ENCODE measurements at places on chromosomes 6 and 20.

DNA sequence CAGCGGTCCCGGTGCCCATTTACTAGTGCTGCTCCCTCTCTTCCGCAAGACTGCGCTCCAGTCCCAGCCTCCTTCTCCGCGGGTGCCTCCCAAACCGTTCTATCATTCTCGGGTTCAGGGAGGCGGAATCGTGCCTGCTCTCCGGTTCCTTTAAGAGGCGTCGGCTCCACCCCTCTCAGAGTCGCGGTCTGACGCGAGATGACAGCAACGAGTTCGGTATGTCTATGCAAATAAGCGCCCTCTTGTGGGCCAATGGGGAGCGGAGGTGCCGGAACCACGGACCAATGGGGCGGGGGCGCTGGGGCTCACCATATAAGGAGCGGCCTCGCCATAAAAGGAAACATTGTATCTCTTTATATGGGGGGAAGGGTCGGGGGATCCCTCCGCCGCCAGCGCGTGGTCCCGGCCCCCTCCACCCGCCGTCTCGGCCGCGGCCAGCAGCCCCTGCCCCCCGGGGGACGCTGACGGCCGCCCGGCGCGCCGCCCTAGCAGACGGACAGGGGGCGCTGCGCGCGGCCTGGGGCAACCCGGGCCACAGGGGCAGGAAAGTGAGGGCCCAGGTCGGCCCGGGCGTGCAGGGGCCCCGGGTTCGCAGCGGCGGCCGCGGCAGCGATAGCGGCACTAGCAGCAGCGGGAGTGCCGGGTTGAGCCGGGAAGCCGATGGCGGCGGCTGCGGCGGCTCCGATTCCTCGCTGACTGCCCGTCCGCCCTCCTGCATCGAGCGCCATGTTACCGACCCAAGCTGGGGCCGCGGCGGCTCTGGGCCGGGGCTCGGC is at the start of gene SRF:
Gene SRF (plus strand): TSS at position 339 of the 776 bp plus-strand sequence. CDS start 388 bp downstream, at position 727.
- peak; percentile 99 for DNase-seq

DNA sequence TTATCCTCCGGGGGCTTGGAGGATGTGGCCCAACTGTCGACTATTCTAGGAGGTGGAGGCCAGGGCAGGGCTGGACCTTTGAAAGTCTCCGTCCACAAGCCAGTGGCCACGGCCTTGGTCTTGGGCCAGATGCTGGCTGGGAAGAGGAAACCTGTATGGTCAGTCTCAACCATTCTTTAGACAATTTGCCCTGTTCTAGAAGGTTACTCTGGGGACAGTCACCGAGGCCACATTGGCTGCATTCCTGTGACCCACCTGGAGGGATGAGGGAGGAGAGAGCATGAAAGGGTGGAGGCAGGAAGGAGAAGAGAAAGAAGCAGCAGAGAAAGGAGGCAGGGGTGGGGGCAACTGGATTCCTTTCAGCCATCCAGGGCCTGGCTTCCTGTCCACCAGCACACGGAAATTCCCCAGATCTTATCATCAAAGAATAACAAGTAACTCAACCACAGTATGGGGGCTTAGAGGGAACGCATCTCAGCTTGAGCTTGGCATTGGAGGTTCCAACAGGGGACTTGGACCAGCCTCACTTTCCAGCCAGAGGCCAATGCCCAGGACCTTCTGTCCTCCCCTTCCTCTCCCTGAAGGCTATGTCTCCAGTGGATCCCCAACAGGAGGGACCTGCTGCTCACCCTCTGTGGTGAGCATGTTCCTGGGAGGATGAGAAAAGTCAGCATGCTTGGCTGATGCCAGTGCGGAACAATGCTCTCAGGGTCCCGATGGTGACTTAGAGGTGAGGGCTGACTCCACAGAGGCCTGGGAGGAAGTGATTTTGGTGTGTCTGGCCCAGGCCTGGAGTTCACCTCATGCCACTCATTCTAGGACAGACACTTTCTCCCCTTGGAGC is 30.4 kb downstream of the TGM2 start:
- DNase-seq = no peak

GRCh38 chr6:31175971-31176370 is 5.5 kb upstream of the POU5F1 start:
- no peak for DNase-seq

- no peak for DNase-seq
Observed at GRCh38 chr20:62151835-62152364, 8.3 kb downstream of the SS18L1 start.

GRCh38 chr20:34439168-34439567 is 76.1 kb downstream of the ITCH start:
- no peak for DNase-seq

DNA sequence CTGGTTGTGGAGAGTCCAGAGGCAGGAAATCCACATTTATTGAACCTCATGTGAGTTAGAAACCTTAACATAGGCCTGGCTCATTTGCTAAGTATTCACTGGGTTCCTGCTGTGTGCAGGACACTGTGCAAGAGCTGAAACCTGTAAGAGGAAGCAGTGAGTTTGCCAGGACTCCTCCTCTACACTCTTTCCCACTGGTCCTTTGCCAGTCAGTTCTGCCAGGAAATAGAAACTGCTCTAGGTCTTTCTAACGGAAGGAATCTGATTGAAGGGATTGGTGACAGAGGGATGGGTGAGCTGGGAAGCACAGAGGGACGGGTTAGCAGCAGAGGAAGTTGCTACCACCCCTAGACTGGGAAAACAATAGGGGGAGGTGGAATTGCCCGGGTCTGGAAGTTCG is 234.2 kb upstream of the ECI2 start:
- DNase-seq = no peak

DNA sequence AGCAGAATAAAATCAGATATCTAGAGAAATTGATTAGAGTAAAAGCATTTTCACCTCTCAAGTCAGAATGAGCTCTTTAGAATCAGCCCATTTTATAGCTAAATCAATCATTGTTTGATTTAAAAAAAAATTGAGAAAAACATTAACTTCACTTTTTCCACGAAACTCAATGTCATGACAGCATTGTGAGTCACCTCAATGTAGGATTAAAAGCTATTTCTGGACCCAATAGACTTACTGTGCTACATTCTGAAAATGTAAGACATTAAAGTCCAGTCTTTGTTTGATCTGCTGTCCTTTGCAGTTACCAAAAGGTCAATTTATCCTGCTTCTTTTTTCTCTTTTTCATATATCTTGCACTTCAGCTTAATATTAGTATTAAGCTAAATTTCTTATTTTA is 519.4 kb upstream of the ZNF337 start:
- no peak for DNase-seq

DNA sequence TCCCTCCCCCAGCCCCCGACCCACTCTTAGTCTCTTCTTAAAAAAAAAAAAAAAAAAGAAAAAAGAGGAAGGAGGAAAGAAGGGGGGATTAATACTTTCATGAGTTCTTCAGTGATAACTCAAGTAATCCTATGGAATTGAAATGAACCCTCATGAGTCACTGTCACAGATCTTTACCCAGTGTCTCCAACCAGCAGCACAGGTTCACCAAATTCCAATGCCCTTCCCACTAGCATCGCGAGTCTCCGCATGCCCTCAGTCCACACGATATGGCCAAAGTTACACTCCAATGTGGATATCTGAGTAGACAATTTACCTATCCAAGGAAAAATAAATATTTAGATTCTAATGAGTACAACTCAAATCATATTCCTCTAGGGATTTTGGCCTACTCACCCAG is 74.5 kb downstream of the MDN1 start:
- no peak for DNase-seq

- no peak for DNase-seq
Observed at GRCh38 chr6:15086348-15087158, 159.3 kb upstream of the JARID2 start.

Data from CD4-positive, alpha-beta T cell treated with Interleukin-15 for 1 hour (primary cell).